Ureter (tissue), 1 donor: ENCODE measurements at places on chromosomes 7 and 10.

DNA sequence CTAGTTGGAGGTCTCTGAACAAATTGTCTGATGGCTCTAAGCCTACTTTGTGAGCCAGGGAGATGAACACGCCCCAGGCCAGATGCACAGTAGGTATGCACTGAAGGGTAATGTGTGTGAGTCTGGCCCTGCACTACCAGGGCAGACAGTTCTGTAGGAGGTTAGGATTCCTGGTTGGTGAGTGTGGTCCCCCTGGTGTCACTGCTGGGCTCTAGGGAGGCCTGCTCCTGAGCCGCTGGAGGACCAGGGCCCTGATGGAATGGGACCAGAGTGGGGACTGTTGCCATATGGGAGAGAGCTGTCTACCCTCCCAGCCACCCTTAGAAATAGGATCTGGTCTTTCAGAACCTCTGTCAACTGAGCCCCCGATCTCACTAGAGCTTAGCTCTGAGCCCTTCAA lies 42.0 kb downstream of the CDH23 start:
- DNase-seq = no peak

GRCh38 chr10:96896884-96897589 lies 64.9 kb downstream of the LCOR start:
- DNase-seq = no peak

DNA sequence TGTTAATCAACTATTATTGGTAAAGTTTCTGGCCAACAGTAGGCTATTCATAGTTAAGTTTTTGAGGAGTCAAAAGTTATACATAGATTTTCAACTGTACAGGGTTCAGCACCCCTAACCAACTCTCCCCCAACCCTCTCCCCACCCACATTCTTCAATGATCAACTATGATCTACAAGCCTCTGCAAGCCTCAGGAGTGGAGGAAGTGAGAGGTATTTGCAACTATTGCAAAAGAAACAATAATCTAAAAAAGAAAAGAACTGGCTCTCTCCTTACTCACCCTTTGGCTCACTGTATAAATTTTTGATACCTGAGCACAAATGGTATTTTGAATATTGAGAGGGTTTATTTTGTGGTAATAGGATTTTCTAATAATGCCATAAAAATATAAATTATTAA lies 179.8 kb downstream of the IPMK start:
- DNase-seq = no peak

DNA sequence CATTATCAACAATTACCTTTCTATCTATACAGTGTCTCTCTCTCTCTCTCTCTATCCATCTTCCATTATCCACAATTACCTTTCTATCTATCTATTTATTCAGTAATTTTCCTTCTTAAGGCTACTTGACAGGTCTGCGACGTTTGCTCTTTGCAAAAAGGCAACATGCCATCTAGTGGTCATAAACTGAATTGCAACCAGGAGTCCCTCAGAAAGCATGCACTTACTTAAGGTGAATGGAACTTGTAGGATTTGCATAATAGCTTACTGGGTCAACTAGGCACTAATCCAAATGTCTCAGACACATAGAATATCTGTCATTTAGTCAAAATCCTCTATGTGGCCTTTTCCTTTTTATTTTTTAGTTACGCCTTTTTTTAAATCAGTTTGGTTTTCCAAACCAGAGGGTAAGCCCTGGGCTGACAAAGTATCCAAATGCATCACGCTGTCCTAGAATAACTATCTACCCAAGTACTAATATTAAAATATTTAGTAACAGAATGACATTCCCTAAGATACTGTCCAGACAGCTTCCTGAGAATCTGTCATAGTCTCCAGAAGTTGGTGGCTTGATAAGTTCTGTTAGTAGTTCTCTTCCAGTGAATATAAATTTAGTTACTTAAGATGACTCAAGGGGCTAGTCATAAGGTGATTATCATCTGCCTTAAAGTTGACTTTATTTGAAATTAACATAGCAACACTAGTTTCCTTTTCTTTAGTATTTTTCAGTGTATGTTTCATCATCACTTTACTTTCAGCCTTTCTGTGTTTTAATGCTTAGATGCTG lies 208.3 kb downstream of the PPP1R3A start:
- DNase-seq = no peak

DNA sequence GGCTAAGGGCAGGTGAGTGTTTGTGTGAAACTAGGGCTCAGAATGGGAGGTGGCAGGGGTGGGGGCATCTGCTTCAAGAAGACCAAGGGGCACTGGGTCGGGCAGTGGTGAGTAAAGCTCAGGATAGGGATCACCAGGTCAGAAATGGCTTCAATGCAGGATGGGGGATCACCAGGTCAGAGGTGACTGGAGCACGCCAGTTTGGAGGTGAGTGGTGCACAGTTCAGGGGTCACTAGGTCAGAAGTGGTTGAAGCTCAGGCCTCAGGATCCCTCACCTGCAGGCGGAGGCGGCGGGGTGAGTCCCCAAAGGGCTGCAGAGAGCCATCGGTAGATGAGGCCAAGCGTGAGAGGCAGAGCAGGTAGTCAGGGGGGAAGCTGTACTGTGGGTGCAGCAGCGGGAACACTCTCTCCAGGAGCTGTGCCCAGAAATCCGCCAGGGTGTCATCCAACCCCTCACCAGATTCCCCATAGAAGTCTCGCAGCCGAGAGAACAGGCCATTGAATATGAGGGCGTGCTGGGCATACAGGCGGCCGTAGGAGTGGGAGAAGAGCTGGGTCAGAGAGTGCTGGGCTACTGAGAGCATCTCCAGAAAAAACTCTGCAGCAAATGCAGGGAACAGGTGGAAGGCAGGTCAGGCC lies 1.8 kb downstream of the GPC2 start:
- DNase-seq = no peak

- DNase-seq = no peak
Observed at GRCh38 chr7:43647339-43647672, 64.4 kb downstream of the STK17A start.

DNA sequence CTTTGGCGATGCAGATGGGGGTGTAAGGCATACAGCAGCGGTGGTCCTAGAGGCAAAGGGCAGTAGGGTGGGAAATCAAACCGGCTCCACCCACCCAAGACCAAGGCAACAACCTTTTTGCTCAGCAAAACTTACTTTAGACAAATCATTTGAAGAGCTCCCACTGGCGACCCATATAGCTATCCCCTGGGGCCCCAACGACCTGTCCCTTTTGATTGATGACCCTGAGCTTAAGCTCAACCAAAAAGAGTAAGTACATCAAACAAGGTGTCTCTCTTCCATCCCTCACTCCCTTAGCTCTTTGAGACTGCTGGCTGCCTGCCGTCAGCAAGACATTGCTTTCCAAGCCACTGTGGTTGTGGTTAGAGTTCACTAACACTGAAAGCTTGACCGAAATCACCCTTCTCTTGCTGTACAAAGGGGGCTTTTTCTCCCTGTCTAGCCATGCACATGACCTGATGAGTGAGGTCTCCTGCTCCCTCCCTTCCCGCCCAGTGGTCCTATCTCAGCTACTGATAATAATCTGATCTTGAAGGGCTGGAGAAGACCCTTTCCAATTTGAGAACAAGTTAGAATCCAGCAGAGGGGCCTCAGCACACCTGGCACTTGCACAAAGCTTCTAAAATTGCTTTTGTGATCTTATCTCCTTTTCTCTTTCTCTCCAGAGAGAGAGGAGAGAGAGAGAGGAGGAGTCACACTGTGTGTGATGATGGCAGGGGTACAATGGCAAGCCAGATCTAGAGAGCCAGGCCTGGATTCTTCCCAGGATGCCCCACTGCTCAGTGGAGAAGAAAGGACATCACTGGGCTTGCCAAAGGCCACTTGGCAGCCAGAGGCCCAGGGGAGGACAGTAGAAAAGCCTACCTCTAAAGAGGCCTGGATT lies 42.2 kb downstream of the XPNPEP1 start:
- no peak for DNase-seq
